ENCODE measurements at places on chromosomes 4 and X.

GRCh38 chrX:106177106-106177981, 9.2 kb downstream of the PWWP3B start:
- no peak for DNase-seq

- no peak for DNase-seq
Observed at GRCh38 chrX:21661316-21661715, 3.2 kb upstream of the KLHL34 start.

DNA sequence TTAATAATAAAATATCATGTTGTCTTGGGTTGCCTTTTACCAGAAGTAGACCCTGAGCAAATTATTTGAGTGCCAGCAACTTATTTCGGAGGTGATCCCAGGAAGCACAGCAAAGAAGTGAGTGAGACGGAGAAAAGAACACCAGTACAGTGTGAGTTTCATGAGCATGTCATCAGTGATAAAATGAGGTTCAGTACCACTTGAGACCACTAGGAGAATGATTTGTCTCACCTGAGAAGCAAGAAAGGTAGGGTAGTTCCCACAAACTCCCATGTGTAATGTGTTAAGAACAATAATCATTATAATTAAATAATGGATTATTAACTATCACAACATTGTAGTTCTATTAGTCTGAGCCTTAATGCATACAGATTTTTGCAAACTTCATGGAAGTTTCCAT, 112.8 kb upstream of the DMD start:
- DNase-seq = no peak

GRCh38 chr4:7653510-7654369, 219.0 kb upstream of the PSAPL1 start:
- peak; percentile 91 for DNase-seq

GRCh38 chr4:165634766-165635165, 238.3 kb upstream of the TLL1 start:
- DNase-seq = no peak

DNA sequence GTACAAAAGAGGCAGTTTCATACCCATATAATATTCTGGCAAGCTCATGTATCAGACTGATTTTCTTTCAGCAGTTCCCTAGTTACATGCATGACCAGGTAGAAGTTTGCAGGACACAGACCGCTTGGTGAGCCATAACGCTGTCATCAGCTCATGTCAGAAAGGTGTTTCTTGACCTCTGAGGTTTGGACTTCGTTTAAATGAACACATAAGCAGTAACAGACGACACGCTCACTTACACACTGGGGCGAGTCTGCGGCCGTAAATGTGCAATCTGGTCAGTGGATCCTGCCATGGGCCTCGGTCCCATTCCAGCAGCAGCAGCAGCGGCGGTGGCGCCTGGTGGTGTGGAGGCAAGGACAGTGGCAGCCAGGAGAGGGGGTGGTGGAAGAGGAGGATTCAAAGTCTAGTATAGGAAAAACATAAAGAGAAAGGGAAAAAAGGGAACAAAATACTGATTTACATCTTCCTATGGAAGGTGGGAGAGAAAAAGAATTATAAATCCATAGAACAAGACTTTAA, 111.9 kb upstream of the CBR4 start:
- no peak for DNase-seq

- no peak for DNase-seq
Observed at GRCh38 chr4:105129286-105130040, 17.2 kb upstream of the TET2 start.

DNA sequence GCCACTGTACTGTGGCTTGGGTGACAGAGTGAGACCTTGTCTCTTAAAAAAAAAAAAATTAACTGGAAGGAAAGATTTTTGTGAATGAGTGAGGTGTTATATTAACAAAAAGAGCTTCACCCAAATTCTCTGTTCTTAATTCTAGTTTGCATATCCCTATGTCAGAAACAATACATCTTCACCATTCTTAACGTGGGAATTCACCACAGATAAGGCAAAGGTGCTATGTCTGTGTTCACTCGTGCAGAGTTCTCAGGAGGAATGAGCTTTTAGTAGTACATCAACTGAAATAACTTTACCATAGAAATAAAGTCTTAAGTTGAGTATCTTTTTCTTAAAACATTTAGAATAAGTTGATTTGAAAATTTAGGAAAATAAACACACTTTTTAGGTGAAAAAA, 135.1 kb downstream of the RAPGEF2 start:
- no peak for DNase-seq

- no peak for DNase-seq
Observed at GRCh38 chr4:134544303-134544770, 342.7 kb upstream of the PABPC4L start.

DNA sequence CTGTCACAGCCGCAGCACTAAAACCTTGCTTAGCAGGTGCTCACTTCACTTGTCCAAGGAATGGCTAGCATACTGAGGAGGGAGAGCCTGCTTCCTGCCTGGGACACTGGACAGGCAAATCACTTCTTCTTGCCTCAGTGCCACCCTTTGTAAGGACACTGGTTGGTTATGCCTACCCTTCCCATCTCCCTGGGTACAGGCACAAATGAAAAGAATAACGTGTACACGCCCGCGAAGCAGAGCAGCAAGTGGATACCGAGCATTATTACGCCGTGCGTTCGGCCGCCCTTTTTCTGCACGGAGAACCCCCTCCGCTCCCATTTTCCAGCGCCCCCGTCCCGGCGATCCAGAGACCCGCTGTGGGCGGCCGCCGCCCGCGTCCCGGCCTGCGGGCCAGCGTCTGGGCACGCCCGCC, 338 bp upstream of the KLHL2 start:
- peak; percentile 28 for DNase-seq
